RPMI7951 (cell line): ENCODE measurements at places on chromosomes 16 and 17.

DNA sequence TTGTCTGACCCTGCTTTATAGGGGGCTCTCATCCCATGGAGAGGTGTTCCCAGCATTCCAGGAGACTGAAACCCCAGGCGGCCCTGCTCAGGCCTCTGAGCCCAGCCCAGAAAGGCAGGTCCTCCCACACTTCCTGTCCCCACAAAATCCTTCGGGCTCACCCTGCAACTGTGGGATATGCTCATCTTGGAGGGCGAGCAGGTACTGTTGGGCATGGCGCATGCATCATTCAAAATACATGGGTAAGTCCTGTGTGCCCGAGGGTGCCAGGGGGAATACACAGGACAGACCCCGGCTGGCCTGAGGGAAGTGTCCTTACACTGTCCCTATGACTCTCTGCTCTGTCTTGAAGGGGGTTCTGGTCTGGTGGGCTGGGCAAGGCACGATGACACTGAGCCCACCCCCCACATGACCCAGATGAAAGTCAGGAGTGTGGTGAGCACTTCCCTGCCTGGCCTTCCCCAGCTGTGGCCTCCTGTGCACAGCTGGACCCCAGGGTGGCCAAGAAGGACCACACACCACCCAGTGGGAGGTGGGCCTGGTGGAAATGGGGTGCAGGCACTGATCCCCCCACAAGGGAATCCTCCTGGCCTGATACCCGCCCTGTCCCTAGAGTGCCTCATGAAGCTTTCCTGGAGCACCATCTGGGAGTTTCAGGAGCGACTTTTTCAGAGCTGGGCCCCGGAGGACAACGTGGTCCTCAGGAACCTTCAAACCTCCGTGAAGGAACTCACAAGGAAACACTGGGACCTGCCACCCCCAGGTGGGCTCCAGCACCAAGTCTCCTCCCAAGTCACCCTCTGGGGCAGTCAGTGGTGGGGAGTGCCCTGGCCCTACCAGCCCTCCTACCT, 46.7 kb downstream of the USP22 start:
- no peak for DNase-seq

DNA sequence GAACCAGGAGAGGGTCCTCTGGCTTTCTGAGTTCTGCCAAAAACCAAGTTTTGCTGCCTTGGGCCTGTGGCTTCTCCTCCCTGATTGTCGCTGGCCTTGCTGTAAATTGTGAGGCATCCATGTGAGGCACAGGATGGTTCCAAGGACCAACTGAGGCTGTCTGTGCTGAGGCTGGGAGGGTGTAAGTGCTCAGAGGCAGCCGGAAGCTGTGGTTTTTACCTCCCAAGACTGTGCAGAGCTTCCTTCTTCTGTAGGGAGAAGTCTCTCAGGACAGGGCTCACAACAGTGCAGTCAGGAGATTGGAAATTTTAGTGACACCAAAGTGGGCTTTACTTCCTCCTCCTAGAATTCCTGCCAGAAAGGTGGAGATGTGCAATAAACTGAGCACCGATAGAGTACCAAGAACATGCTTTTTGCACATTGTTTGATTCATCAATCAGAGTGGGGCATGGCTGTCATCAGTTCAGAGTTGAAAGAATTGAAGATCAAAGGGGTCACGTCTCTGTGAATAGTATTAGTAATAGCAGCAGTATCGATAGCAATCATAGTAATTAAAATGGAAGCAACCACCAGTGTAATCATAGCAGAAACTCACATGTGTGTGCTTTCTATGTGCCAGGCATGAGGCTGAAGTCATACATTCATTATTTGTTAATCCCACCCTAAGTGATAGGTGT, 467.1 kb downstream of the WWOX start:
- DNase-seq: no peak

- peak; percentile 54 for DNase-seq
Observed at GRCh38 chr16:68732042-68732680, 4.9 kb upstream of the CDH1 start.

DNA sequence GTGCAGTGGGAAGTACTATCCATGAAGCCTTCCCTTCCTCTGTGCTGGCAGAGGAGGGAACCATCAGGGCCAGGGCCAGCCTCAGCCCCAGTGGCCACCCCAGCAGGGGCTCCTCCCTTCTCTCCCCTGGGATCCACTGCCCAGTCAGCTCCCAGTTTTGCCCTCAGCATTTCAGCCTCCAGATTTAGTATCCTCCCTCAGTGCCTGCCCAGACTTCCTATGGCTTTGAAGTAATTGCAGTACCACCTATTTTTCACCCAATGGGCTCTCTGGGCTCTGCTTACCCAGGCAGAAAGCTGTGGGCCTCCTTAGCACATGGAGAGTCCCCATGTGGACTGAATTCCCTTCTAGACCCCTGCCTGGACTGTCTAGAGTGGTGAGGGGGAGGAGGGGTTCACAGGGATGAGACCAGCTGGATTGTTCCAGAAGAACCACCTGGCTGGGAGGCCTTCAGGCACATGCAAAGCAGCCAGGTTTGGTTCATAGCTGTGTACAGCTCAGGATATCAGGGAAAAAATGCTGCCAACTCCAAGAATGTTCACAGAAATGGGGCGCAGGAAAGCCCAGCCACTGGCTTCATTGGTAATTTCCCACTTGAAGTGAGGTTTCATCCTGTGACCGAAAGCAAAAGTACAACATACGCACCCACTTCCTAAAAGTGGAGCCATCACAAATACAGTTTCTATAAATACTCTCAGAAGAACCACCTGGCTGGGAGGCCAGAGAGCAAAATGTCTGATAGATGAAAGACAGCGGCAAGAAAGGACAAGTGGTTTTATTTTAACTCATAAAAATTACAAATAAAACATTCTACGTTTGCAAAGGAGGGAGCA, 15.2 kb upstream of the HERPUD1 start:
- no peak for DNase-seq

GRCh38 chr17:58079300-58080033, 3.8 kb upstream of the DYNLL2 start:
- no peak for DNase-seq

GRCh38 chr17:60311186-60311585, 80.7 kb downstream of the USP32 start:
- no peak for DNase-seq

DNA sequence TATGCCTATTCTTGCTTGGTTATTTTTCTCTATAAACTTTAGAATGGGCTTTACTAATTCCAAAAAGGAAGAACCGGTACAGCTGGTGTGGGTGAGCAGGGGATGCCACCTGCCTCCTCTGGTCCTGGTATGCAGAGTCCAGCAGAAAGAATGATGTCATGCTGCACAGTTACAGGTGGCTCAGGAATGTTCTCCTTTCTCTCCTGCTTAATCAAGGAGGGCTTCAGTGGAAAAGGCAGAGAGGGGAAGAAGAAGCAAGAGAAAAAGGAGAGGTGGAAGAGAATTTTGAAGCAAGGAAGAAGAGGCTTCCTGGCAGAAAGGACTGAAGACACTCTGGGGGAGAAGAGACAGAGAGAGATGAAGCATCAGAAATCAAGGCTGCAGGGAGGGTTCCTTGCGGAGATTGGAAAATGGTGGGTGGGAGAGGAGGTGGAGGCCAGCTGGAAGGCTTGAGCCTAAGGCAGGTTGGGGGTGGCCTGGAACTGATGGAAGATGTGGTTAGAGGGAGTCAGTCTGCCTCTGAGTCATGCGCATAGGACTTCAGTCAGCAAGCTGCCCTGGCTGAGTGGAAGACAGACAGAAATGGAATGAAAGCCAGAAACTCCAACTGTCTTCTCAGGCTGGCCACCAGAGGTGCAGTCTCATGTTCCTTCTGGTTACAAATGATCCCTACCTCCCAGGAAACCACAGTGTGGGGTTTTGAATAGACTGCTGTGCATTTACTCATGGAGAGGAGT, 64.6 kb upstream of the CRHR1 start:
- peak; percentile 78 for DNase-seq

DNA sequence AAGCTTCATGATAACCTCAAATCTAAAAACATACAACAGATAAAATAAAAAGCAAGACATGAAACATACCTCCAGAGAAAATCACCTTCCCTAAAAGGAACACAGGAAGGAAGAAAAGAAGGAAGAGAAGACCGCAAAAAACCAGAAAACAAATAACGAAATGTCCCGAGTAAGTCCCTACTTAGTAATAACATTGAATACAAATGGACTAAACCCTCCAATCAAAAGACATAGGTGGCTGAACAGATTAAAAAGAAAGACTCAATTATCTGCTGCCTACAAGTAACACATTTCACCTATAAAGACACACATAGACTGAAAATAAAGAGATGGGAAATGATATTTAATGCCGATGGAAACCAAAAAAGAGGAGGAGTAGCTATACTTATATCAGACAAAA, 6.2 kb downstream of the FBXO39 start:
- no peak for DNase-seq
